ENCODE measurements at places on chromosomes 3 and 15.

DNA sequence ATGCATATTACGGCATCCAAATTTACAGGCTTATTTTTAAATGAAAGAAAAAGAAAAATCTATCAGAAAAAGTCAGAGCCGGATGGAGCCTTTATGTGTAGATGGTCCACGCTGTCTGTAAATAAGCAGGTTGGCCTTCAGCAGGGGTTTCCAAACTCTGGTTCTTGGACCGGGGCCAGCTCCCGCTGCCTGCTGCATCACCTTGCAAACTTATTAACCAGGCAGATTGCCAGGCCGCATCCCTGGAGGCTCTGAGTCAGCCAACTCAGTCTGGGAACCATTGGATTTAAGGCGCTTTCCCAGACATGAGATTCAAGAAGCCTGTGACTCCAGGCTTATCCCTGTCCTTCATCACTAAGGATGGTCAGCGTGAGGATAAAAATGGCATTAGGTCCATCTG is 212.4 kb downstream of the OPA1 start:
- no peak for DNase-seq

- DNase-seq = no peak
Measured at GRCh38 chr3:84440291-84440690, 518.5 kb upstream of the CADM2 start.

DNA sequence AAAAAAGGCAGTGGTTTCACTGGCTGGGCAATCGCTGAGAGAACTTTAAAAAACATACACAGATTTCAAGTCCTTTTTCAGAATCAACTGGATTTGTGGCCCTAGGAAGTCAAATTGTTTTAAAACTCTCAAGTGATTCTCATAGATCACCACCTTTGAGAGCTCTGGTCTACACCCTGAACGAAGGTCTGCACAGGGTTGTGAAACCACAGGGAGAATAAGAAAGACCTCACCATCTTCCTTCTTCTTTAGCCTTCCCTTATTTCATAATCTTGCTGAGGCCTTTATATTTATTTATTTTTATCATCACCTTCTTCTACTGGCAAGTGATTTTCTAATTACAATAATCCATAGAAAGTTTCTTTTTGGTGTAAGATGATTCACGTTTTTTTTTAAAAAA is 58.1 kb downstream of the FOXP1 start:
- DNase-seq = no peak

- DNase-seq = no peak
Measured at GRCh38 chr3:141413391-141413790, 45.1 kb downstream of the ZBTB38 start.

GRCh38 chr3:117063930-117064329 is 354.4 kb downstream of the TUSC7 start:
- DNase-seq = no peak

GRCh38 chr15:90239371-90239770 is 5.4 kb downstream of the GDPGP1 start:
- DNase-seq = no peak

- no peak for DNase-seq
Measured at GRCh38 chr3:156750874-156751245, 75.3 kb upstream of the LEKR1 start.

GRCh38 chr3:88231207-88231606 is 81.4 kb downstream of the C3orf38 start:
- no peak for DNase-seq

- no peak for DNase-seq
Measured at GRCh38 chr3:118912188-118912587, 122.5 kb downstream of the IGSF11 start.

- no peak for DNase-seq
Measured at GRCh38 chr3:52707585-52707984, 1.7 kb downstream of the SPCS1 start.

GRCh38 chr3:146223401-146224373 is 27.2 kb downstream of the PLSCR4 start:
- no peak for DNase-seq

DNA sequence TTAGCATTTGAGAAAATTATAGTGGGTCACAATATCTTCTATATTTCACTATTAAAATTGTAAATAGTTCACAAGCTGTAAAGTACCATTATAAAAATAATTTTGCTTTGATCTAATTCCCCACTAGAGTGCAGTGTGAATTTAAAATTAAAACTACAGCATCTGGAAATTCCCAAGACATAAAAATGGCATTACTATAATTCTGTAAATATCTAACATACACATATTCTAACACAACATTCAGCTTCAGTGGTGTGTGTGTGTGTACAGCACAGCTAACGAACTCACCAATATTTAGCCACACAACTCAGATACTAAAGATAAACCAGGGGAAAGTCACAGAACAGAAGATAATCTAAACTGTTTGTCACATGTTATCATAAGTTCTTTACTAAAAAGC is 424.9 kb upstream of the ZNF385D start:
- DNase-seq = no peak

DNA sequence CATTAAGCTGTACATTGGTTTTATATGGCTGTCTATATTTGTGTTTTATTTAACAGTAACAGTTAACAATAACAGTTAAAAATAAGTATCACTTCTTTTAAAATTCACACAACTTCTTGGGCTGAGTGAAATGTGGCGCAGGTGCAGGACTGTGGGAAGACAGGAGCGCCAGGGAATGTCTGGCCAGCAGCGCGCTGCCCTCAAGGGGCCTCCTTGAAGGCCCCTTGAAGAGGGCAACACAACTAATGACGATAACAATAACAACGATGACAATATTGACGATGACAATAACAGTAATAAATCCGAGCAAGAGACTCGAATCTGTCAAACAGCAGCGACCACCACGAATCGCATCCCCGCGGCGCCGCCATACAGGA is 411 bp upstream of the PPP2R3A start:
- no peak for DNase-seq

DNA sequence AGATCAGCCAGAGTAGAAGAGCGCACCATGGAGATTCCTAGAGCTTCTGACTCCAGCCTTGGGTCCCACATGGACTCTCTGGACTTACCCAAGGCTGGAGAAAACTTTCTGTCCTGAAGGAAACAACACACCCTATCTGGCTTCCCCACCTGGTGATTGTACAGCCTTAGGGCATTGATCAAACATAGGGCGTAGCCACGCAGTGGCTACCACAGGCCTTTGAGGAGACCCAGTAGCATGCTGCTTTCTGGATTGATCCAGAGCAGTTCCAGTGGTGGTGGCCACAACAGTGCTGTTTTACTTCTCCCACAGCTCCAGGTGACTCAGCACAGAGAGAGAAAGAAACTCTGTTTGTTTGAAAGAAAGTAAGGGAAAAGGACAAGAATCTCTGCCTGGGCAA is 23.5 kb downstream of the PYDC2 start:
- DNase-seq = no peak

- DNase-seq = no peak
Measured at GRCh38 chr3:160564949-160565441, 376 bp downstream of the KPNA4 start.

DNA sequence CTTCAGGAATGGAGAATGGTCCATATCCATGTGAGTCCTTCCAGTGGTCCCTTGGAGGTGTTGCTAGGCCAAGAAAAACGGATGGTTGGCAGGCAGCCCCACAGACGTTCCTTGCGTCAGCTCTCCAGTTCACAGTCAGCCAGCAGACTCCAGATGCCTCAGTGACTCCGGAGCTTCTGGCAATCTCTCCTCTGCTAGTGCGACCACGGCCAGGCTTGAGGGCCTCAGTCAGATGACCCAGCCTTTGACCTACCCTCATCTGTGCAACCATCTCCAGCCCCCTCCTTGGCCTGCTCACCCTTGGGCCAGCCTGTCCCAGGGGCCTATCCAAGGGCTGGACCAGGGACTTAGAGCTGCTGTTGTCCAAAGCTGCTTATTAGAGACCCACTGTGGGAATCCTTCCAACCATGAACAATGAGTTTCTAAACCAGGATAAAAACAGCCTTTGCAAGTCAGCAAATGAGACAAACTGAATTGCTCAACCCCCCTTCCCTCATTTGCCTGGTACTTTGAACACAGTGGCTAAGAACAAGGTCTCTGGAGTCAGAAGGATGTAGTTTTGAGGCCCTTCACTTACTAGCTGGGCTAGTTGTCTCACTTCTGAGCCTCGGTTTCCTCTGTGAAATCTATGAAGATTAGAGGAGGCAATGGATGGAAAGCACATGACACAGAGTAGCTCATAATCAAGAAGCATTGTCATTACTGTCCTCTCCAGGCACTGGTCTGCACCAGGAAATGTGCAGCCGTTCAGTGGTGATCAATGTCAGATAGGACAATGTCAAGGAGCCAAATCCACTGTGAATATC is 44.8 kb downstream of the ANP32A start:
- peak; percentile 96 for DNase-seq

DNA sequence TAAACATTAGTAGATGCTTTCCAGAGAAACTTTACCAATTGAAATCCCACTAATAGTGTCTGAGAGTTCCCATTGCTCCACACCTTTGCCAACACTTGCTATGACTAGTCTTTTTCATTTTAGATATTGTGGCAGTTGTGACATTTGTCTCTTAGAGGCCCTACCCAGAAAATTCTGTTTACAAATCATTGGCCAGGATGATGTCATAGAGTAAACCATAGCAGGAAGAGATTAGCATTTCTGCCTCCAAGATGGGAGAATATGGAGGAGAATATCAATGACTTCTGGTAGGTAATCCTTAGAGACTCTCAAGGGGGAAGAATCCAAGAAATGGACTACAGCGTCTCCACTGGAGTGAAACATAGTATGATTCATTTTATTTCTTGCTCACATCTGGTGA is 291.0 kb upstream of the CNTN3 start:
- no peak for DNase-seq

DNA sequence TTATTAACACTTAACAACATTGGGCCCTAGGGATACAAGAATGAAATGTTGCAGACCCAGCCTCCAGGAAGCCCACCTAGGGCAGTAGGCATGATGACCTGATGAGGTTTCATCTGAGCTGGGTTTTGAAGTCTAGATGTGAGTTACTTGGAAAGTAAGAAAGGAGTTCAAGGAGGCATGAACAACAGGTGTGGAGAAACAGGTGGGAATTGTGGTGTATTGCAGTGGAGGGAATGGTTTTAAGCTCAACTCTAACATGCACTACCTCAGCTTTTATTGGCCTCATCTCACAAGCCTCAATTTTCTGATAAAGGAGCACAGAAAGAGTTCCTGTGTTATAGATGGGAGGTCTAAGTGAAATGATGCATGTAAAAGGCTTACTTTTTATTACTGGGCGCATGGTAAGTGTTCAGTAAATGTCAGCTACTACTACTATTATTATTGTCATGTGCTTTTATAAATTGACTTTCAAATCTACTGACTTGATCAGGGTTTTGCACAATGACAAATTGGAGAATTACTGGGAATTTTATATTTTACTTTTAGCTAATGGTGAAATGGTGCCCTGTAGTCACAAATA is 19.3 kb downstream of the SCAANT1 start:
- no peak for DNase-seq

- DNase-seq = no peak
Measured at GRCh38 chr3:4060064-4060463, 243.1 kb upstream of the SETMAR start.

GRCh38 chr15:25825207-25825606 is 37.9 kb downstream of the ATP10A start:
- DNase-seq = no peak

DNA sequence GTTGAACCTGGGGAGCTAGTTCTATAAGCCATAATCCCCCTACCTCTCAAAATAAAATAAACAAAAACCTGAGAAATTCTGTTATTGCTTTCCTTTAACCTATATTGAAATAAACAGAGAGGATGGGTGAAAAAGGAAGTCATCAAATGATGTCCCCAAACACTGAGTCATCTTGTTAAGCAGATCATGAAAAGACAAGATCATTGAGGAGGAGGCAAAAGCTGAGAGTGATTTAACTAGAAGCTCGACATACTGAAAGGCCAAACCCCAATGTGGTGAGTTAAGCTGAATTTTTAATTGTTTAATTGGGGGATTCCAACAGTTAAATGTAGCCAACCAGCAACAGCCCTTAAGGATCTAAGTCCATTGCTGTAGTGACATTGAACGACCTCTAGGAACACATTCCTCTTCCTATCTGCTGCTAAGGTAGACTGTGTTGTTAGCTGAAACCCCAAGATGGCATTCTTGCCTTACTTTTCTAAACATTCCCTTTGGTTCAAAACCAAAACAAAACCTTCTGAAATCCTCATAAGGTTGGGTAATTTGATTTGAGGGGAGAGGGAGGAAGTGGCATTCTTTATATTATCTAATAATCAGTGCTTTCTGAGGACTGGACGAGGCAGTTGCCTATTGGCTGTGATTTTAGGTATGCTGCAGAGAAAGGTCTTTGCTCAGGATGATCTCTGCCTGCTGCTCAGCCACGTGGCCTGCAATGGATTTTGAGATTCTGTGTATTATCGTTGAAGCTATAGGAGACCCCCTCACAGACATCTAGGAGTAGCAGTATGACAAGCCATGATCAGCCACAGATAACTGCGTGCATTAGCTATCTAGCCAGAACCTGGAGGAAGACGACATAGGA is 62.7 kb upstream of the BNIP2 start:
- DNase-seq = no peak

DNA sequence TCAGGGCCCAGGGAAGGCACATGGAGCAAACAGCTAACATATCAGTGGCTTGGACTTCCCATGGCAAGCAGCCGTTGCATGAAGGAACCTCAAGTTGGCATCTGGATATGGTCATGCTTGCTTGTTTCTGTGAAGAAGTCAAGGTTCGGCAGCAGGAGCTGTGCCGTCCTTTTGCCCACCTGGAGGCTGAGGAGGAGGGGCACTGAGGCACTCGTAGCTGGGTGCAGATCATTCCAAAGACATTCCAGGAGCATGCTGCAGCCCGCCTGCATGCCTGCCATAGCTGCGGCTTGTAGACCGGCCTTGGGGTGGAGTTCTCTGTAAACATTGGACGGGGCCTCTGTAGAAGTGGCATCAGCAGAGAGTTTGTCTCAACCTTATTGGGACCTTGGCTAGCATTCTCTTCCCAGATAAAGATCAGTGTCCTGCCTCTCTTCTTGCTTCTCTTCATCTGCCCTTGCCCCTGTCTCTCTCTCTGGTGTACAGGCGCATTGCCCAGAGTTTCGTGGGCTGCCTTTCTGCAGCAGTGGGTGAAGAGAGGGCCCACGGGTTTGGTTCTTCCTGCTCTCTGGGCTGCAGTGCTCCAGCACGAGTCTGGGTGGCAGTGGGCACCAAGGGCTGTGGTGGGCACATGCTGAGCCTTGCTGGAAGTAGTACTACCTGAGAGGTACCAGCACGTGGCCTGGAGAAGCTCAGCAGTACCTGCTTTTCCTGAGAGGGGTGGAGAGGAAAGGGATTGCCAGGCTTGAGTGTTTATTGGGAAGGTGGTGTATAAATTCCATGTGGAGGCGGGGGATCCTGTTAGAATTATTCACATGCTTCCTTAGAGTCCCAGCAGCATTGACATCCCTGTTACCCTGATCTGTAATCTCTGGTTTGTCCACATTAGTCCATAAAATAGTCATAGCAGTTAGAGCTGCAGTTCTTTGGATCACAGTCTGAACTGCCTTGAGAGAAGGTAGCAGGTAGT is 49.4 kb downstream of the CHCHD6 start:
- peak; percentile 62 for DNase-seq

- no peak for DNase-seq
Measured at GRCh38 chr3:89560568-89560967, 453.1 kb downstream of the EPHA3 start.

- DNase-seq = no peak
Measured at GRCh38 chr3:140276703-140277102, 341.7 kb downstream of the CLSTN2 start.

GRCh38 chr3:43014956-43015355 is 35.8 kb downstream of the GASK1A start:
- no peak for DNase-seq

All from coronary artery (tissue), 2 donors.